ENCODE measurements at places on chromosomes 5 and 9.

DNA sequence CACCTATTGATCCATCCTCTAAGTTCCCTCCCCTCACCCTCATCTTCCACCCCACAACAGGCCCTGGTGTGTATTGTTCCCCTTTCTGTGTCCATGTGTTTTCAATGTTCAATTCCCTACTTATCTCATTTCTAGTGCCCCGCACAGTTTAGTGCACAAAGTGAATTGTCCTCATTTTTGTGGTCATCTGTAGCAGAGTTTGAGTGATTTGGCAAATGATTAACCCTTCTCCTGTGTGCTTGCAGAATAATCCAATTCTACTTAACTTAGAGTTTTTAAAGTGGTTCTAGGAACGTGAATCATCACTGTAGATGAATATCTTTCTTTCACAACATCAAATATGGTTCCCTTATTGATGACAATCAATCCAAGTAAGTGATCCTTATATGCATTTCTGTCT is 6.3 kb upstream of the HAPLN1 start:
- DNase-seq, result no peak

GRCh38 chr5:35046774-35047173 is 975 bp downstream of the AGXT2 start:
- no peak for DNase-seq

GRCh38 chr9:125601961-125602360 is 105.0 kb downstream of the MAPKAP1 start:
- no peak for DNase-seq

GRCh38 chr9:81461196-81461595 is 228.2 kb downstream of the TLE1 start:
- DNase-seq, result no peak

DNA sequence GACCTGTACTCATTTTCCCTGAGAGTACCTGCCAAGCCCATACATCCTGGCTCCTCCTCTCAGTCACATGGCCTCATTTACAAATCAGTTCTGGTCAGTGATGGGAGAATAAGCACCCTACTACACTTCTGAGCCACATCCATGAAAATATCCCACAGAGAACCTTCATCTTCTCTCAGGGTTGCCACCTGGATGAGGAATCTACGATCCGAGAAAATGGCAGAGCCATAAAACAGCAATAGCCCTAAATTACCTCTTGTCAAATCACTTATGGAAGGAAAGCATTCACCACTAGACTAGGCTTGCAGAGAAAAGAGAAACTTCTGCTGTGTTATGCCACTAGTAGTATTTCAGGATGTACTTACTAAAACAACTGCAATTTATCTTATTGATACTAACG is 324.8 kb downstream of the BNC2 start:
- peak; percentile 30 for DNase-seq

- DNase-seq, result no peak
Measured at GRCh38 chr9:95017661-95018060, 291.2 kb downstream of the AOPEP start.

- no peak for DNase-seq
Measured at GRCh38 chr5:148973455-148973854, 89.4 kb downstream of the SH3TC2 start.

- peak; percentile 77 for DNase-seq
Measured at GRCh38 chr9:14652729-14653377, 40.4 kb downstream of the ZDHHC21 start.

DNA sequence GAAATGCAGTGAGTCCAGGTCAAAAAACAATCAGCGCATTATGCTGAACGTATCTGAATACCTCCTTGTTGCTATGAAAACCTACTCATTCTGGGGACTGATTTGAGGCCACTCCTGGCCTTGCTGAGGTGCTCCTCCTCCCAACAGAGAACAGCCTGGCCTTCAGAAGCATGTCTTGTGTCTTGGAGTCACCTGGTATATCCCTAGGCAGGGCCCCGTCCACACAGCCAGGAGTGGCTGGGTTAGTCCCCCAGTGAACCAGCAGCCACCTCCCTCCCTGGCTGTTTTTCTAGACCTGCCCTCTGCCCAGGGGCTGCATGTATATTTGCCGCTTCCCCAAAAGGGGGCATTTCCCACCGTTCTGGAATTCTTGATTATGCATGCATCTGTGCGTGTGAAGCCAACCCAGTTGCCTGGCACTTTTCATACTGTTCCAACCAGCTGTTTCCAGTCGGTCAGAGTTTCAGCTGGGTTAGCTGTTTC is 99.2 kb upstream of the SPATA31C2 start:
- no peak for DNase-seq

GRCh38 chr5:10063997-10064396 is 185.7 kb downstream of the ATPSCKMT start:
- no peak for DNase-seq

GRCh38 chr9:137369061-137369787 is 53.7 kb downstream of the EXD3 start:
- DNase-seq, result no peak

GRCh38 chr9:14226855-14227532 is 86.9 kb downstream of the NFIB start:
- no peak for DNase-seq
